ENCODE measurements at places on chromosomes 7 and 10.

- no peak for DNase-seq
Observed at GRCh38 chr10:34567659-34568253, 247.3 kb downstream of the PARD3 start.

DNA sequence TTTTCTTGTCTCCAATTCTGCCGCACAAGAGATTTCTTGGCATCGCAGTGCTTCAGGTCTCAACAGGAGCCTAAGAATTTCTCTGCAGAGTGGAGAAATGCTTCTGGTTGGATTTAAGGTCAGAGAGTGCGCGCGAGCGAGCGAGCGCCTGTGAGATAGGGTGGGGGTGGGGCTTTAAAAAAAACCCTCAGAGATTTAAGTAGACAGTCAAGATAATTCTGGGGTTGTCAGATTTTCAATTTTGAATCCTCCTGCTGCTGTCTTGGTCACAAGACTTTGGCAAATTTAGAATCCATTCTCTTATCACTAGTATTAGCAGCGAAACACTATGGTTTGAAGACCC is 49.7 kb downstream of the CPEB3 start:
- DNase-seq, result no peak

- DNase-seq, result peak; percentile 15
Observed at GRCh38 chr10:323651-324293, 188.5 kb downstream of the ZMYND11 start.

GRCh38 chr10:127119936-127120335 is 76.5 kb downstream of the INSYN2A start:
- no peak for DNase-seq

DNA sequence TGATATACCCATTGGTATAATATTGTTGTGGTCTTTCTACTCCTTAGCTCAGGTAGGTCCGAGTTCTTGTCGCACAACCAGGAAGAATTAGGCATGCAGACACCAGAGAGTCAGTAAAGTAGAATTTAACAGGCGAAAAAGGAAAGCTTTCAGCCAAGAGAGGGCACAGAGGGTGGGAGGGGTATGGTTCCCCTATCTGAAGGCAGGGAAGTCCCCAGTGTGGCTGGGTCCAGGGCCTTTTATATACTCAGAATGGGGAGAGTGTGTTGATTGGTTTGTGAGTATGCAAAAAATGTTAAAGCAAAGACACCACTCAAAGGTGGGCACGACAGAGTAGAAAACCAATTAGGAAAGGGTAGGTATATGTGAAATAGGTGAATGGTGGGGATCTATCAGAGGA is 53.9 kb downstream of the IMMP2L start:
- DNase-seq, result no peak

GRCh38 chr7:75938921-75939320 is 24.0 kb downstream of the POR start:
- DNase-seq, result no peak

DNA sequence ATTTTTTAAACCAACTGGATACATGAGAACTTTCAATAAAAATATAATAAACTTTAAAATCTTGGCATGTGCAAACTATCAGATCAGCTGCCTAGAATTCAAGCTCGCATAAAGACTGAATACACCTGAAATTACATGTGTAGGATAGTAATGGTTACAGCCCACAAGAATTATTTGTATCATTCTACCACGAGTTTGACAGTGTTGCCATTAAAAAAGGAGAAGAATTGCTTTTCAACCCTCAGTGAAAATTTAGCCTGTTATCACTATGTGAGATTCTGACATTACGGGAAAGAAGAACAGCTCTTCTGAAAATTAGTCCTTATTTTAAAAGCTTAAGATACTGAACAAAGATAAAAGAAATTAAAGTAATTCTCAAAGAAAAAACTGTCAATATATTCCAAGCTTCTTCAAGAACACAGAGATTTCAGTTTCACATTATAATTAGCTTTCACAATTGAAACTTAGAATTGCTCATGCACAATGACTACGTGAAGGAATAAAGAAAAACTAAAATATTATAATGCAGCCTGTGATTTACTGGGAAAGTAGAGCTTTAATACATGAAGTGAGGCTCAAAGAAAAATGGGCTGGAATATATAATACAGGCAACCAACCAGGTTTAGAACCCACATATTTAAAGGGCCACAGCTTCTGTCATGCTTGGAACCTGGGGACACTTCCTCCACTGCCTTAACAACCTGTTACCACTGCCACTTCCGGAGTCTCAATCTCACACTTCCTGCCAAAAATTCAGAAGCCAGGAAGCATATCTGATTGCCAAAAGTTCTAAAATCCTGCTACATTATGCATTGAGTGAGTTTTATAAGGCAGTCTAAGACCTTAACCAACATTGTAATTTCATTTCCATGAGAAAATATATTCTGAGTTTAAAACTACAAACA is 23.2 kb downstream of the TPK1 start:
- peak; percentile 10 for DNase-seq

GRCh38 chr7:10237306-10237705 is 736.4 kb upstream of the PHF14 start:
- no peak for DNase-seq

GRCh38 chr7:122626785-122627184 is 72.1 kb downstream of the RNF133 start:
- no peak for DNase-seq

- no peak for DNase-seq
Observed at GRCh38 chr10:30816159-30816819, 186.7 kb upstream of the LYZL2 start.

All from activated CD4-positive, alpha-beta T cell treated with anti-CD3 and anti-CD28 coated beads for 24 hours (primary cell).